ENCODE measurements at places on chromosomes 4 and X.

DNA sequence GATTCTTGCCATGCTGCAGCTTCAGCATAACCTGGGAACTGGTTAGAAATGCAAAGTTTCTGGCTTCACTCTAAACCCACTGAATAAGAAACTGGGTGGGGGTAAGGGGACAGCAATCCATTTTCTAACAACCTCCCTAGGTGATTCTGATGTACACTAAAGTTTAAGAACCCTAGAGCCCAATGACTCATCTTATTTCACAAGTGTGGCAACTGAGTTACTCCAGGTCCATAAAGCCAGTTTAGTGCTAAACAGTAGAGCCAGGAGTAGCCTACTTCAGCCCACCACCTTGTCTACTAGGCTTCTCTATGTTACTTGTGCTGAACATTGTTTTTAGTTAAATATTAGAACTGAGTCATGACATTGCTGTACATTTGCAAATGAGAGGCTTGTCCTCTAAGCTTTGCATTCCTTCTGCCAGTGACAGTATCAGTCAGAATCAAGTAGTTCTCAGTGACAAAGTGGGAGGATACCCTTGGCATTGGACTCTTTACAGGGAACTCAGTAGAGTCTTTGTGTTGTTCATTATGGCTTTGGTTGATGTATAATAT lies 518.0 kb downstream of the RPA4 start:
- no peak for DNase-seq

DNA sequence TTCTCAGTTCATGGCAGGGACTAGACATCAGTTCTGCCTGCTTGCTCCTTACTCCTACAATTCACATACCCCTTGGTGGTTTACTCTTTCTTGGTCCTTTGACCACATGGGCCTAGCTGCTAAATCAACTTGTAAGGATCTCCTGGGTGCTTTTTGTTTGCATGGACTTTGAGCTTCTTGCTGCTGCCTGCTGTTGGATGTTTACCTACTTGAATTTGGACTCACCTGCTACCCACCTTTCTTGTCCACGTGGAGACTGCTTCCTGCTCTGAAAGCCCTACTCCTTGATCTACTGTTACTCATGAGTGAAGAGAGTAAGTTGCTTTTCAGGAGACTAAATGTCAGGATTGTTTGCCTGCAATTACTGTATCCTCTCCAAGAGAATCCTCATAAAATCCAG lies 15.2 kb upstream of the ARHGAP24 start:
- DNase-seq: no peak

DNA sequence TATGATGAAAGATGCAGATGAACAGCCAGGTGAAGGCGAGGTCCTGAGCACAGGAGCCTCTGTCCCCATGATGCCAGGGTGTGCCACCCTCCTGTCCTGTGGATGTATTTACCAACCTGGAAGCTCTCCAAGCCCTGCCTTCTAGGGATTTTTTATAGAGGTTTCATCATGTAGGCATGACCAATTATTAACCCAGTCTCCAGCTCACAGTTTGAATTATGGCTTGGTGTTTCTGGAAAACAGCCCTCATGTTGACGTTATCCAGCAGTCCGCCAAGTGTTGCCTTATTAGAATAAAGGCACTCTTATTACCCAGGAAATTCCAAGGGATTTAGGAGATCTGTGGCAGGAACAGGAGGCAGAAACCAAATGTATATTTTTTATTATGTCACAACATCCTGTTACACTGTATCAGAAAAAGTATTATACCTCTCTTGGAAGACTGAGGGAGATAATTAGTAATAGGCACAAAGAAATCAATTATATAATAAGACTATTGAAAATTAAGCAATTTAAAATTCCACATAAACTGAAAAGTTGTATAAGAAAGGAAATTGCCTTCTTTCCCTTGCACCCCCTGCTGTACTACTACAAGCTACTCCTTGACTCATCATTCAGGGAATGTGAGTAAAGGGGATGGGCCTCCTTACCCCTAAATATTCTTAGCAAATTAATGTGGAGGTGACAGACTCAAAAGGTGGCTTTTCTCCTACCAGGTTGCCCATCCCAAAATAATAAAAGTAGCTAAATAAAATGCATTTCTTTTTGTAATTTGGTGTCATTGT lies 129.6 kb downstream of the ZNF330 start:
- no peak for DNase-seq

GRCh38 chr4:37661772-37662171 lies 24.4 kb downstream of the RELL1 start:
- no peak for DNase-seq

- DNase-seq: no peak
These were observed 103.7 kb downstream of the AKAP4 start for GRCh38 chrX:50097071-50097470.

DNA sequence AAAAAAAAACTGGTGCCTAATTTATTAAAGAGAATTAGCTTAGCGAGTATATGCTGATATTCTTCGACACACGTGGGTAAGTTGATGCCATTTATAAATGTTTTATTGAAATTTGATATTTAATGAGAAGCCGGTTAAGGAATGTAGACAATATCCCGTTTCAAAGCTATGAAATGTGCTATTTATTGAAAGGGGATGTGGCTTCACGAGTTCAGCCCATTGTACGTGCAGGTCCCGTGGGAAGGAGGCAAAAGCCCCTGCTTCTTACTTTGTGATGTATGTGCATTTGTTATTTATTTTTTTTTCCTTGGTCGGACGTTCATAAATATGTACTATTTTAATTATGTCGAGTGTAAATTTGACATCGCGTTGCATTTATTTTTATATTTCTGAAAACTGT lies 20.2 kb downstream of the SHOX start:
- DNase-seq: no peak

- no peak for DNase-seq
These were observed 125.1 kb downstream of the FGF16 start for GRCh38 chrX:77572322-77572721.
